ENCODE measurements at places on chromosomes 1 and 21.

DNA sequence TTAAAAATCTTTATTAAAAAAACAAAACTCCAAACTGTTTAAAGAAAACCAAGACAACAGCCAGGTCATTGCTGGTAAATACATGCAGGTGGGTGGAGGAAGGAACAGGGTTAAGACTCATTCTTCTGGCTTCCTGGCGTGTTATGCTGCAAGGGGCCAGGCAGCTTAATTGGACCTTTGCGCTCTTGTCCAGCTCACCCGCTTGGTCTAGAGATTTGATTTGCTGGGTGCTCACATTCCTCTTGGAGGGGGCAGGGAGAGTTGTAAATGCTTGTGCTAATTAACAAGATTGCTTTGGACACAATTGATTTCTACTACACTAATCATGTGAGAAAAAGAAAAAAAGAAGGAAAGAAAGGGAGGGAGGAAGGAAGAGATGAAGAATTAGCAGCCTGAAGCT is 10.5 kb downstream of the CEP104 start:
- no peak for DNase-seq

DNA sequence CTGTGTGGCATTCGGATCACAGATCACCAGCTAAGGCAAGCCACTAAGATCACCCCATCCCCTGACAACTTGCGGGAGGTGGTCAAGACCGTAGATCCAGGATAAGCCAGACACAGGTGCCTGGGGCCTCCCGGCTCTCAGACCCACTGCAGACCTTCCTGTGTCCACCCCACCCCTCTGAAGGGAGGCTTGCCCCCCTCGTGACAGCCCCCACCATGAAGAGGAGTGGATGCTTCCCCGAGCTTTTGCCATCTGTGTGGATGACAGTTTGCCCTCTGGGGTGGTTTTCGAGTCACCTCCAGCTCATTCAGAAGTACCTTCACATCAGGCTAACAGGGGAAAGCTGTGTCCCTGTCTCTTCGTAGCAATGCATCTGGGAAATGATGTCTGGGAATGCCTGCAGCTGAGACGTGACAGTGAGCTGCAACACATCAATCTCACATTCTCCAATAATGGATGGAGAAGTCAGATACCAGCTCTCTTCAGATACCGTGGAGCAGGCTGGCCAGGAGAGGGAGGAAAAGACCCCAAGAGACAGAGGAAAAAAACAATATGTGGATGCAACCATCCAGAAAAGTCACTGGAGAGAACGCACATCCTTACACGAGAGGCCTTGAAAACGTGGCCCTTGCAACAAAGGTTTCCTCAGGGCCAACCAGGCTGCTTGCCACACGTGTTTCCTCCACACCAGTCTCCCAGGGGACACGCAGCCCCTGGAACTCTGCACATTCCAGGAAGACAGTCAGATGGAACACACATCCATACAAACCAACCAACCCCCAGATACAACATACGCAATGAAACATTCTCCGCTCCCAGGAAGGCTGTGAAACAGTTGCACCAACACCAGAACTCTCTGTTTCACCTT is 20.4 kb upstream of the FHAD1 start:
- no peak for DNase-seq

- DNase-seq, result no peak
Observed at GRCh38 chr1:114180742-114181141, 27.1 kb upstream of the SYT6 start.

DNA sequence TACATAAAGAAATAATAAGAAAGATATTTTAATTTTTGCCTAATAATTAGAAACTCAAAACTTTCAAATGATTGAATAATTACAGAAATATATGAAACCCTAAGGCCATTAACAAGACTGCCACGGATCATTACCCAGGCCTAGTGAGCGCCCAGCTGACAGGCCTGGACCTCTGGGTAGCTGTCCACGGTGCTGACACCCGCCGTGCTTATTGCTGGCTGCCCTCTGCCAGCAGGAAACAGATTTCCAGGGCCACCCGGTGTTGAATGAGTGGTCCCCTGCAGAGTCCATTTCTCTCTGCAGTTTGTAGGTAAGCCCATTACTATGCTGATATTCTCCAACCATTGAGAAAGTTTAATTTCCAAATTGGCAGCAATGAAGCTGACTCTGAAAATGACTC is 254.4 kb upstream of the GJB5 start:
- peak; percentile 42 for DNase-seq

DNA sequence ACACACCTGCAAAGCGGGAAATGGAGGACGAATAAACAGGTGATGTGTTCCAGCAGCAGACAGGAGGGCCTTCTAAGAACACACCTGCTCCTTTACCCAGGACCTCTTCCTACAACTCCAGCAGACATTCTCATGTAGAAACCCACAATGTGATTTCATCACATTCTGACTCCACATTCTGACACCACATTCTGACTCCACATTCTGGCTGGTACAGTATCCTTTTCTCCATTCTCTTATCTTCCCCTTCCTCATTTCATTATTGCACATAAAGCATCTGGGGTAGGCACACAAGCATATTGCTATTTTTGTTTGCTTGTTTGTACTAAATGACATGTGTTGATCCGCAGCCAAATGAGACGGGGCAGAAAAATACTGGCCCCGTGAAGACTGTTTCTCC is 3.6 kb upstream of the ZNF124 start:
- no peak for DNase-seq

GRCh38 chr1:226609836-226610455 is 61.4 kb downstream of the STUM start:
- DNase-seq, result no peak

DNA sequence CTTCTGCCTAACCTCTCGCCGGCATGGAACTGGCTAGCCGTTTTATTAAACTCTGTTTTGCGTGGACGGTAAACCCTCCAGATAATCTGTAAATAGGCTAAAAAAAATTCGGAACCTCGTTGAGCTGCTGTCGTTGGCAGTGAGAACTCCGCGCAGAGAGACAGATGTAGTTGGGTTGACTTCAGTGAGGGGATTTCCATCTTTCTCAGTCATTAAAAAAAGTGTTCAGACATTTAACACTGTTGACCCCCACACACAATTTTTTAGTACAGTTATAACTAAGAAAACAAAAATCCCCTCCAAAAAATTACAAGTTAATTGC is 464 bp downstream of the PARK7 start:
- DNase-seq, result no peak

GRCh38 chr1:8133190-8133589 is 107.1 kb upstream of the ERRFI1 start:
- no peak for DNase-seq

GRCh38 chr1:116481934-116482333 is 88.9 kb downstream of the CD58 start:
- DNase-seq, result no peak

Measured in RWPE1 (cell line).